Tibial nerve (tissue), 4 donors: ENCODE measurements at places on chromosomes 16 and 17.

GRCh38 chr16:88405216-88406060 is 22.7 kb downstream of the ZNF469 start:
- no peaks in the 10 kb centered on the region for H3K36me3 ChIP-seq
- peaks cover 22% of the 10 kb centered on the region for H3K4me1 ChIP-seq
- no peaks in the 10 kb centered on the region for H3K27me3 ChIP-seq
- no peak overlapping the region for H3K4me3 ChIP-seq
- no peak overlapping the region for H3K27ac ChIP-seq
- DNase-seq = no peak

GRCh38 chr16:253833-254232 is 19.2 kb downstream of the FAM234A start:
- H3K4me1 ChIP-seq = no peaks in the 10 kb centered on the region
- DNase-seq = no peak
- H3K4me3 ChIP-seq = no peak overlapping the region

DNA sequence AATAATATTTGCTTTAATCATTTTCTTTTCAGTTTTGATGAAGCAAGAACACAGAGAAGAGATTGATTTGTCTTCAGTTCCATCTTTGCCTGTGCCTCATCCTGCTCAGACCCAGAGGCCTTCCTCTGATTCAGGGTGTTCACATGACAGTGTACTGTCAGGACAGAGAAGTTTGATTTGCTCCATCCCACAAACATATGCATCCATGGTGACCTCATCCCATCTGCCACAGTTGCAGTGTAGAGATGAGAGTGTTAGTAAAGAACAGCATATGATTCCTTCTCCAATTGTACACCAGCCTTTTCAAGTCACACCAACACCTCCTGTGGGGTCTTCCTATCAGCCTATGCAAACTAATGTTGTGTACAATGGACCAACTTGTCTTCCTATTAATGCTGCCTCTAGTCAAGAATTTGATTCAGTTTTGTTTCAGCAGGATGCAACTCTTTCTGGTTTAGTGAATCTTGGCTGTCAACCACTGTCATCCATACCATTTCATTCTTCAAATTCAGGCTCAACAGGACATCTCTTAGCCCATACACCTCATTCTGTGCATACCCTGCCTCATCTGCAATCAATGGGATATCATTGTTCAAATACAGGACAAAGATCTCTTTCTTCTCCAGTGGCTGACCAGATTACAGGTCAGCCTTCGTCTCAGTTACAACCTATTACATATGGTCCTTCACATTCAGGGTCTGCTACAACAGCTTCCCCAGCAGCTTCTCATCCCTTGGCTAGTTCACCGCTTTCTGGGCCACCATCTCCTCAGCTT is 45.0 kb downstream of the ESRP2 start:
- no peak overlapping the region for H3K4me3 ChIP-seq
- H3K36me3 ChIP-seq = peaks cover 73% of the 10 kb centered on the region
- DNase-seq = no peak
- no peak overlapping the region for H3K27ac ChIP-seq

- H3K36me3 ChIP-seq = no peaks in the 10 kb centered on the region
- H3K27ac ChIP-seq = no peak overlapping the region
- H3K4me3 ChIP-seq = no peak overlapping the region
- no peaks in the 10 kb centered on the region for H3K4me1 ChIP-seq
Measured at GRCh38 chr16:78192734-78193488, 93.5 kb downstream of the WWOX start.

DNA sequence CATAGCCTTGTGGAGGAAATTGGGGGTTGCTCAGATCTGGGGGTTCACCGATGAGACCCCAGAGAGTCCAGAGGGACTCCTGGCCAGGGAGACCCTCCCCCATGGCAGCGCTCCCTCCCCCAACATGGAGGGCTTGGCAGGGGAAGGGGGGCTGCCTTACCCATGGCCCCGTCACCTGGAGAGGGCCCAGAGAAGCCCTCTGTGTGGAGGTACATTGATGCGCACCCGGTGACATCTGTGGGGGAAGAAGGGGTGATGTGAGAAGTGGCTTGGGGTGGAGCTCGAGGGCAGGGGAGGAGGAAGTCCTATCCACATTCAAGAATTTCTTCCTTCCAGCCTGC is 16.2 kb downstream of the ETV4 start:
- peak overlapping the region; percentile 30 for H3K27ac ChIP-seq
- peaks cover 13% of the 10 kb centered on the region for H3K4me1 ChIP-seq
- H3K4me3 ChIP-seq = no peak overlapping the region
- H3K27me3 ChIP-seq = no peaks in the 10 kb centered on the region
- DNase-seq = no peak

DNA sequence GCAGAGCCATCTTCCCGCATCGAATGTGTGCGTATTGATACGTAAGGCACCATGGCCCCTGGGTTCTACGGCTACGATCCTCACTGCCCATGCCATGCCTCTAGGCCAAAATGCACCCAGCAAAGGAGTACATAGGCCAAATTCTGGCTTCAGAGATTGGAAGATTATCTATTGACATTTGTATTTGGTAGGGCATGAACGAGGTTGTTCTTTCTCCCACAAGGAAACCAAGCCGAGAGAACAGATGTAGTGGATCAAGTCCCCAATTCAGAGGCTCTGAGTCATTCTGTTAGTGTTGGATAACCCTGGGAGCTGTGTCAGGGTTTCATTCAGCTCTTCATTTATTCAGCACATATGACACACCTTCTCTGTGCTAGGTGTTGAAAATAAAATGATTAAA is 36.5 kb downstream of the HOXB1 start:
- DNase-seq = no peak
- H3K4me3 ChIP-seq = no peak overlapping the region
- no peaks in the 10 kb centered on the region for H3K4me1 ChIP-seq
- no peaks in the 10 kb centered on the region for H3K36me3 ChIP-seq
- H3K27ac ChIP-seq = no peak overlapping the region

DNA sequence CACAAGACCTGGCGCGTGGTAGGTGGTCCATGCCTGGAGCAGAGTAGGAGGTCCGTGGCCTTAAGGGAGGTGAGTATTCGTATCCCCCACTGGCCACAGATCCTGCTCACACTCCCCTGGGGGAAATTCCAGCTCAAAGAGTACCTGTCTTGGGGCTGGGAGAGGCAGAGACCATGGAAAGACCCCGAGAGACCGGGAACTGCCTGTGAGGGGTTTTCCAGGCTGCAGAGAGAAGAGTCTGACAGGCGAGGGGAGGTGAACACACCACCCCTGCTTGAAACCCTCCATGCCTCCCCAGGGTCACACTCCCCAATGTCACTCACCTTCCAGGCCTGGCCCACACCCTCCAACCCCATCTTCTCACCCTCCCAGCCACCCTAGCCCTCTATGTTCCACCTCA is 12.6 kb upstream of the SNN start:
- no peaks in the 10 kb centered on the region for H3K36me3 ChIP-seq
- no peaks in the 10 kb centered on the region for H3K4me1 ChIP-seq
- no peak overlapping the region for H3K4me3 ChIP-seq
- no peak for DNase-seq
